ENCODE measurements at places on chromosomes 1 and 21. TPM values are rescaled to one million over a fixed set of nuclear protein-coding genes. Genes with fewer than 3 reads are reported as not detected.

DNA sequence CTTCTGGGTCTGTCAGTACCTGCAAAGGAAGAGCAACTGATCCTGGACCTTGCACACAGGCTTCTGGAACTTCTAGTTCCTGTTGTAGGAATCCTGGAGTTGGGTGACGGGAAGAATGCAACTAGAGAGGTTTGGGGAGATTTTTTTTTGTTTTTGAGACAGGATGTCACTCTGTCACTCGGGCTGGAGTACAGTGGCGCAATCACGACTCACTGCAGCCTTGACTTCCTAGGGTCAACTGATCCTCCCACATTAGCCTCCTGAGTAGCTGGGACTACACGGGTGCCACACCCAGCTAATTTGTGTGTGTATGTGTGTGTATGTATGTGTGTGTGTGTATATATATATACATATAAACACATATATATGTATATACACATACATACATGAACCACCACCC is 18.8 kb downstream of the ENTREP3 start:
- H3K27ac ChIP-seq: no peak overlapping the region
- no peak for DNase-seq
- no peaks in the 10 kb centered on the region for H3K27me3 ChIP-seq
- H3K36me3 ChIP-seq: no peaks in the 10 kb centered on the region
- H3K4me3 ChIP-seq: no peak overlapping the region
- no peaks in the 10 kb centered on the region for H3K4me1 ChIP-seq

DNA sequence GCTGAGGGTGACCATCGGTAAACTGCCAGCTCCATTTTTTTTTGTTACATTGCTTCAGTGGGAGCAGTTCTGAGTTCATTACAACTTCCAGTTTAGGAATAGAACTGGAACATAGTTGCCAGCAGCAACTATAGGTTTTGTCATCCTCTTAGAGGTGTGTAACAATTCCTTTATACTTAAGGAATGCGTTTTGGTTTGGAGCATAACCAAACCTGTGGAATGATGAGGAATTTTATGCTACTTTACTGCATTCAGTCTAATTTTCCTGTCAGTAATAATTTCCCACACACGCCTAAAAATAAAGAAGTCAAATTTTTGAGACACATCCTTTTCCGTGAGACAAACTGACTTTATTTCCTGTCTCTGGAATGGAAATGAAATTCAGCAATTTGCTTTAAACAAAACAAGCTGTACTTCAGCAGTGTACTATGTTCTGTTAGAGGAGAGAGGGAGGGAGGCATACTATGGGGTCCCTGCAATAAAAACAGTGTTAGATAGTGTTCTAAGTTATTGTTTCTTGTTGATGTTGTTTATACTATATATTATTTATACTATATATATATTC is 4.8 kb upstream of the AMPD1 start:
- no peaks in the 10 kb centered on the region for H3K36me3 ChIP-seq
- H3K27me3 ChIP-seq: no peaks in the 10 kb centered on the region
- H3K27ac ChIP-seq: no peak overlapping the region
- peaks cover 5% of the 10 kb centered on the region for H3K4me1 ChIP-seq
- no peak overlapping the region for H3K4me3 ChIP-seq

- H3K27me3 ChIP-seq: no peaks in the 10 kb centered on the region
- H3K27ac ChIP-seq: no peak overlapping the region
- DNase-seq: no peak
- H3K4me1 ChIP-seq: no peaks in the 10 kb centered on the region
- no peak overlapping the region for H3K4me3 ChIP-seq
Measured at GRCh38 chr1:164578479-164579200, 19.7 kb downstream of the PBX1 start.

GRCh38 chr1:59071876-59072582 is 224.9 kb upstream of the FGGY start:
- H3K27me3 ChIP-seq: no peaks in the 10 kb centered on the region
- H3K27ac ChIP-seq: no peak overlapping the region
- H3K4me3 ChIP-seq: no peak overlapping the region
- DNase-seq: no peak
- H3K4me1 ChIP-seq: no peaks in the 10 kb centered on the region

OR2L8 gene
- not detected for total RNA-seq

CAMK1G gene
- total RNA-seq: 0.37 TPM

LCE3D gene
- total RNA-seq: not detected

DNAJC28 gene
- total RNA-seq: 2.2 TPM

IPO13 gene
- 18.9 TPM for total RNA-seq
